Cortex of kidney (tissue), 1 donor: ENCODE measurements at places on chromosomes 7 and 10.

DNA sequence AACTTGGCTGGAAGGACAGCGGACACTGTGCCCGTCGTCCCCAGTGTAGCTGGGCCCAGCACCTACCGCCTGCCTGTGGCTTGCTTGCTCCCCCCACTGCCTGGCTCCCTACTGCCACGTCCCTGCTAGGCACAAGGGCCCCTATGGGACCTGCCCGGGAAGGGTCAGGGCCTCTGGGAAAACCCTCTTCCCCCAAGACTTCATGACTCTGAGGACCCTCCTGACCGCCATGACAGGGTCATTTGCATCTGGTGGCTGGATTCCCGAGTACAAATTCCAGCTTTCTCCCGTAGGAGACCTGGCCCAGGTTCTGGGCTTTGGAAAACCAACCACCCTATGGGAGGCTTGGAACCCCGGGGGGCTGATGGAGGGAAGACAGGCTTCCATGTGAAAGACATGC is 1.4 kb upstream of the MMD2 start:
- no peak for DNase-seq

DNA sequence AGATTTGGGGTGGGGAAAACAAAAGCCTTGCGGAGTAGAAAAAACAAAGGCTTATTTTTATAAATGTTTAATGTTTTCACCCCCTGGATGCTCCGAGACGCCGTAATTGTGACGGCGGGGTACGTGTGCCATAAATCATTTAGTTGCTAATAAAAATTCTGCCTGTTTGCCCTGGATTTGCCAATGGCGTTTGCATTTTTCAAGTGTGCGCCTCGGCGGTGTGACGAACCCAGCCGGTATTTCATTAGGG is 2.5 kb upstream of the TNRC18 start:
- no peak for DNase-seq

GRCh38 chr10:69321865-69322264 is 43.6 kb downstream of the HK1 start:
- DNase-seq: no peak

- no peak for DNase-seq
Observed at GRCh38 chr10:87843714-87844113, 19.6 kb downstream of the KLLN start.

GRCh38 chr10:116121640-116122525 is 151.1 kb downstream of the GFRA1 start:
- DNase-seq: no peak

GRCh38 chr7:66265566-66265965 is 60.4 kb downstream of the TPST1 start:
- DNase-seq: no peak

DNA sequence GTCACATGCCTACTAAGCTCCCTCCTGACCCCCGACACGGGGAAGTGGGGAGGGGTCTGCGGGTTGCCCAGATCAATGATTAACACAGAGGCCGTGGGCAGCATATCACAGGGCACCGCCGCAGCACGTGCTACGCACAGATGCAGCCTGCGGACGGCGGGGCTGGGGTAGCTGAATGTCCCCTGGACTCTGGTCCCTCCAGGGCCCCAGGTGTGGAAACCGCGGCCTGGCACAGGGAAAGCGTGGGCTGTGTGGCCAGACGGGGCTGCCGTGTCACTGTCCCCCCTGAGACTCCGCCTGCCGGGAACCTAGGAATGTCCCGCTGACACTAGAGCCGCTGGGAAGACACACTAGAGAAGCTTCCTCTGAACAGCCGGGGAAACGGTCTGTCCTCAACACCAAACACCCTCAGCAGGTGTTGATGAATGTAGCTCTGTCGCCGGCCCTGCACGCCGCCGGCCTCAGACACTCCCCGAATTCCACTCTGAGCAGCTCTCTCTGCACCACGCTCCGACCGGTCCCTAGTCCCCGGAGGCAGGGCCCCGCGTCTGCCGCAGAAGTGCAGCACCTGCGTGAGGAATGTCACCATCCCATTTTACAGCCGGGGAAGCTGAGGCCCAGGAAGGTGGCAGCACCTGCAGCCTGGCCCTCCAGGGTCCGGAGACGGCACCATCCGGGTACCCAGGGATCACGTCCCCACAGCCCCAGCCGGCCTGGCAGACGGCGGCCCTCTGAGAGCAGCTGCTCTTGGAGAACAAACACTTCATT is 33.4 kb upstream of the PDGFA start:
- no peak for DNase-seq

DNA sequence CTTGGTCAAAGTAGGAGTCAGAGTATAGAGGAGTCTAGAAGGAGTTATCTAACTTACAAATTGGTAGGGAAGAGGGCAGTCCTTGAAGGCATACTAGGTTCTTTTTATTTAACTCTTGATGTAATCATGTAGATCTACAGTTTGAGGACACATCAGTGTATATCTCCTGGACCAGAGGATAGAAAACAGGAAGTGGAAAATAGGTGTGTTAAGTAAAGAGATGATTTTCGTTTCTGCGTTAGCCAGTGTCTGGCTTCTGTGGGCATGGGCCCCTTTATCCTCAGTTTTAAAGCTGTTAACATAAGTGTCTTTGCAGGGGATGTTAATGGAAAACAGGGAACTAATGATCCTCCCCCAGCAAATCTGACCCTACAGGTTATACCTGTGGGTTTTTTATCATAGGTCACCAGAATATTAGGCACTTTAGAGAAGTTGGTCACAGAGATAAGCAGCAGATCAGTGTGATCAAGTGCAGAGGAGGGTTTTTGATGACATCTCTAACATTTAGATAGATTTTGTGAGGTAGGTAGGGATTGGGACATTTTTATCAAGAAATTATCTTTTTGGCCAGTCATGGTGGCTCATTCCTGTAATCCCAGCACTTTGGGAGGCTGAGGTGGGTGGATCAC is 58.6 kb upstream of the PRSS1 start:
- DNase-seq: no peak

- no peak for DNase-seq
Observed at GRCh38 chr10:97474918-97475317, 23.3 kb downstream of the MMS19 start.

- DNase-seq: no peak
Observed at GRCh38 chr10:92149261-92149660, 141.6 kb downstream of the CPEB3 start.

DNA sequence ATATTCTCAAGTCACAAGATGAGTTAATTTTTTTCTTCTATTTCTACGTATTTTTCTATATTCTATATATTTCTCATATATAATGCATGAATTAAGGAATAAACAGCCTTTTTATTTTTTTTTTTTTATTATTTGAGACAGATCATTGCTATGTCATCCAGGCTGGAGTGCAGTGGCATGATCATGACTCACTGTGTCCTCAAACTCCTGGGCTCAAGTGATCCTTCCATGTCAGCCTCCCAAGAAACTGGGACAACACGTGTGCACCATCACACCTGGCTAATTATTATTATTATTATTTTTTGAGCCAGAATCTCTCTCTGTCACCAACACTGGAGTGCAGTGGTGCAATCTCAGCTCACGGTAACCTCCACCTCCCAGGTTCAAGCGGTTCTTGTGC is 1.5 kb downstream of the CLDN12 start:
- no peak for DNase-seq

DNA sequence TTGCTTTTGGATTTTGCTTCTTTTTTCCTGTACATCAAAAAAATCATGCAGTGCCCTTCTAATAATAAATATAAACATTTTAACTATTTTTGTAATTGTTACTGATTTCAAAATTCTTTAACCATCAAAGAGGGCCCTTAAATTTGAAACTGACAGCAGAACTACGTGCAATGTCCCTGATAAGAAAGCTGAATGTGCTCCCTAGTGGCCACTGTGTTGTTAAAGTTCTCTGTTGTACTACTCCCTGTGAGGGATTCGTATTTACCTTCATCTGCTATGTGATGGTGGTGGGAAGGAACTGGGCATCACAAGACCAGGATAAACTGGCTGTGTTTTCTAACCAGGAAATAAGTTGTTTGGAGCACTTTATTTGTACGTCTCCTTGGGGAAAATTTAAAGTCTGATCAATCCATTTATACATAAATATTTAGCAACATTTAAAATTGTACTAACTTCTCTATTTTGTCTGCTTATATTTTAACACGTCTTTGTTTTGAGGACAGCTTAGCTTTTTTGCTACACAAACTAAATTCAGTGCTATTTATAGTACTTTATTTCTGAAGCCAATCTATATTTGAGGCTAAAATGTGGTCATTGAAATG is 322.4 kb downstream of the HGF start:
- DNase-seq: no peak
